ENCODE measurements at places on chromosomes 2 and 18. TPM values are rescaled to one million over a fixed set of nuclear protein-coding genes. Genes with fewer than 3 reads are reported as not detected.

The DSG3 gene
- total RNA-seq, result not detected

- peaks cover 16% of the 10 kb centered on the region for H3K36me3 ChIP-seq
- DNase-seq, result no peak
- no peak overlapping the region for H3K27ac ChIP-seq
- no peak overlapping the region for H3K4me3 ChIP-seq
These were observed 5.6 kb downstream of the RBKS start for GRCh38 chr2:27884601-27885000.

The TYMS gene
- total RNA-seq, result 369 TPM

The LRP2 gene
- total RNA-seq, result 1.4 TPM

The SFT2D3 gene
- 4.4 TPM for total RNA-seq

The SCN2A gene
- 0.06 TPM for total RNA-seq

DNA sequence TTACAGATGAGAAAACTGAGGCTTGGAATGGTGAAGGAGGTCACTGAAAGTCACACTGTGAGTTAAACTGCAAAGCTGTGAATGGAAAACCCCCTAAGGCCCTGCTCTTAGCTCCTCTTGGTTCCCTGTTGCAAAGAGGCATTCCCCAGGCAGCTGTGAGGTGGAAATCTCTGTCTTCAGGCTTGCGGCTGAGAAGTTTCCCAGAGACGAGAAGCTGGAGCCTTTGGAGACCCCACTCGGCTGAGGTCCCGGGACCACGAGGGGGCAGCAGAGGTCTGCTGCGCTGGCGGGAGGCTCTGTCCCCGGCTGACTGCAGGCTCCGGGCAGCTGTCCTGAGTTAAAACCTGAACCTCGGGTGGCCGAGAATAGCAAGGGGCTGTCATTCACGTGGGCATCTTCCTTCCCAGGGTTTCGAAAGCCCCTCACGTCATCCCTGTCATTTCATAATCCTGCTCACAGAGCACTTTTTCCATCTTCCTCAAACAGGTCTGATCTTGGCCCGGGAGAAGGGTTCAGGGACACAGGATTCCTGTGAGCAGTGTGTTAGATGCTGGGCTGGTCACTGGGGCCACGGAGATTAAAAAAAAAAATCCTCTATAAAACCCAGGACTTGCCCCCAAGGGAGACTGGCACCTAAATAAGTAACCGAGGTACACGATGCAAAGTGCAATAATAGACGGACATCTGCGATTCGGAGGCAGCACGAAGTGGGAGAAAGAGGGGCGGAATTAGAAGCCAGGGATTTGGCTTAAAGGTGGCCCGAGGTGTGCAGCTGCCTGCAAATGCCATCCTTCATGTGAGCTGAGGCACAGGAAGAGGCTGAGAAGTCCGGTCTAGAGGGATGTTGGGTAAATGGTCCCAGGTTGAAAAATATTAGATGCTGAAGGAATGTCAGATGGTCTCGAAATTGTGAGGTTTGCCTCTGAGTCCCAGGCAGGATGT is 24.6 kb upstream of the ATOH8 start:
- H3K4me3 ChIP-seq, result no peak overlapping the region
- no peak overlapping the region for H3K27ac ChIP-seq
- H3K36me3 ChIP-seq, result no peaks in the 10 kb centered on the region

The SAG gene
- not detected for total RNA-seq

DNA sequence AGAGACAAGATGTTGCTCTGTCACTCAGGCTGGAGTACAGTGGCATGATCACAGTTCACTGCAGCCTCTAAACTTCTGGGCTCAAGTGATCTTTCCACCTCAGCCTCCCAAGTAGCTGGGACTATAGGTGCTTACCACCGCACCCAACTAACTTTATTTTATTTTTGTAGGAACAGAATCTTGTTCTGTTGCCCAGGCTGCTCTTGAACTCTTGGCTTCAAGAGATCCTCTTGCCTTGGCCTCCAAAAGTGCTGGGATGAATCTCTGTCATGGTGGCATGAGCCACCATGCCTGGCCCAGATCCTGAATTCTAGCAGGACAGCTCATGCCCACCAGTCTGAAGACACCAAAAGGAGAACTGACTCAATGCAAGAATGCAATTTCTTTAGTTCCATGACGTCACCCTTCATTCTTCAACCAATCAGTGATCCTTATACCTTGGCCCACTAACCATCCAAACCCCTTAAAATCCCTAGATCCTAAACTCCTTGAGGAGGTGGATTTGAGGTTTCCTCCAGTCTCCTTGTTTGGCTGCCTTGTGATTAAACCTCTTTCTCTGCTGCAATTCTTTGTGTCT is 25.6 kb upstream of the CXXC1 start:
- H3K4me1 ChIP-seq, result no peaks in the 10 kb centered on the region
- H3K27me3 ChIP-seq, result no peaks in the 10 kb centered on the region
- no peak overlapping the region for H3K27ac ChIP-seq
- H3K4me3 ChIP-seq, result no peak overlapping the region

The COMMD1 gene
- total RNA-seq, result 29.1 TPM

The GREB1L gene
- total RNA-seq, result not detected

DNA sequence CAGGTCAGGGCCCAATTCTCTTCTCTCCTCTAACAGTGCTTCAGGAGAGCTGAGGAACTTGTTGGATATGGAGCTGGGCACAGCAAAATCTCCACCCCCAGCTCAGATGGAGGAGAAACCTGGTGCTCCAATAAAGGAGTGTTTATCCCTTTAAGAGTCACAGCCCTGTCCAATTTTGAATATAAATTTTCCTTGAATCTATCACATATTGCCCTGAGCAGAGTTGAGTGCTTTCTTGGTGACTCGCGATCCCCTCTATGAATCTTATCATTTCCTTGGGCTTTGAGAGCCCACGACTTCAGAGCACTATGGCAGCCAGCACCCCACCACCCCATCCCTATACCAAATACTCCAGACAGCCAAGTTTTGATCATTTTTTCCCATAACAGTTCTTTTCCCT is 34.4 kb upstream of the SMAD7 start:
- no peak overlapping the region for H3K4me3 ChIP-seq
- H3K27me3 ChIP-seq, result peaks cover 14% of the 10 kb centered on the region
- DNase-seq, result no peak
- no peaks in the 10 kb centered on the region for H3K4me1 ChIP-seq

DNA sequence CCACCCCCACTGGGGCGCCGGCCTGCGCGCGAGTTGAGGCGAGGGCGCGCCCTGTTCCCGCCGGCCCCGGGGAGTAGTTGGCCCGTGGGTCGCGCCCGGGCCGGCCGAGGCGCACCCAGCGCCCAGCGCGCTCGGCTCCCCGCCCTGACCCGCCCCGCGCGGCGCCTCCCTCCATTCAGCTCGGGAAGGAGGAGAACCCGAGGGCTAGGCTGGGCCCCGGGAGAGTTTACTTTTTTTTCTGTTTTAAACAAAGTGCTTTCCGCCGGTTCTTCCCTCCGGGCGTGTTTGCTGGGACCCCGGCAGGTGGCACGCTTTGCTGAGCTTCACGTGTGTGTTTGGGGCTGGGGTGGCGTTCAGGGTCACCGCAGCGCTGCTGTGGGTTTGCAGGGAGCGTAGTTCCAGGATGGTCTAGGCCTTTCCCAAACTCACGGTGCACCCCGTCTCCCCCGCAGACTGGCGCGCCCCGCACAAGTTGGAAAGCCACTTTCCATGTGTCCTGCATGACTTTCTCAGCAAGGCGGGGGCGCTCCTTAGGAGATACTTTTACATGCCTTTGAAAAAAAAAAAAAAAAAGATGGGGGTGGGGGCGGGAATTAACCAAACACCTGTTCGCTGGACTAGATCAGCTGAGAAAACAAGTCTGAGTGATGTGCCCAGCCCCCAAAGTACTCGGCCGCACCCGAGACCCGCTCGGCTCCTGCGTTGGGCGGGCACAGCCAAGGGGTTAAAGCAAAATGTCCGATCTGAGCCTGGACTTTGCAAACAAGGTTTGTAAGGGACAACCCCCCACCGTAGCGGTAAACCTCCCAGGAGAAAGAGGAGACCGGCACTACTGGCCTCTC is 825 bp downstream of the ITGA6 start:
- H3K27ac ChIP-seq, result peak overlapping the region; percentile 80
- peak; percentile 68 for DNase-seq
- no peaks in the 10 kb centered on the region for H3K27me3 ChIP-seq
- peaks cover 57% of the 10 kb centered on the region for H3K4me1 ChIP-seq
- H3K4me3 ChIP-seq, result peak overlapping the region; percentile 89

DNA sequence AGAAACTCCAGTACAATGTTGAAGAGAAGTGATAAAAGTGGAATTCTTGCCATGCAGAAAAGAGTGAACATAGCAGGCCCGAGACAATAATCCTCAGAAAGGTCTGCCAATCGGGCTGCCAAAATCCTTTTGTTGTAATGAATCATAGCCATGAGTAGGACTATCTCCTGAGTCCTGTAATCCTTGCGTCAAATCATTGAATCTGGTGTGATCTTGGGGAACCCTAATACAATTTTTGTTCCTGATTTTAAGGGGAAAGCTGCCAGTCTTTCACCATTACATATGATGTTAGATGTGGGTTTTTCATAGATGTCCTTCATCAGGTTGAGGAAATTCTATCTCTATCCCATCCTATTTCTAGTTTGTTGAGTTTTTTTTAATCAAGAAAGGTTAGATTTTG is 2.2 kb downstream of the TPGS2 start:
- H3K27ac ChIP-seq, result no peak overlapping the region

The DPP10 gene
- total RNA-seq, result not detected

DNA sequence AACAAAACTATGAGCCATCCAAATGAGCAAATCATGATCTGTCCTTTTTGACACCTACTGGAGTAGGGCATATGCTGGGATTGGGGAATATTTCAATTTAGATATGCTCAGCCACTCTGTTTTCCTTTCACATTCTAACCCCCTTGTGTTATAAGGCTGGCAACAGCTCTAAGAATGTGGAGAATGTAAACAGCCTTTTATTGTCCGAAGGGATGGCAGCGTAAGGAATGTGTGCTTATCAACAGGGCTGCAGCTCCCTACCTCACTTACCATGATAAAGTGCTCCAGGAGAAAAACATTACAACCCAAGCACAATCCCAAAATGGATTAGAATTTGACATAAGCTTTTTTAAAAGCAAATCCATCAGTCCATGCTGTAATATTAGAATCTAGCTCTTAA is 2.2 kb downstream of the NXPH2 start:
- no peak overlapping the region for H3K27ac ChIP-seq
- H3K4me3 ChIP-seq, result no peak overlapping the region
- peaks cover 4% of the 10 kb centered on the region for H3K4me1 ChIP-seq
- H3K27me3 ChIP-seq, result peaks cover 51% of the 10 kb centered on the region

DNA sequence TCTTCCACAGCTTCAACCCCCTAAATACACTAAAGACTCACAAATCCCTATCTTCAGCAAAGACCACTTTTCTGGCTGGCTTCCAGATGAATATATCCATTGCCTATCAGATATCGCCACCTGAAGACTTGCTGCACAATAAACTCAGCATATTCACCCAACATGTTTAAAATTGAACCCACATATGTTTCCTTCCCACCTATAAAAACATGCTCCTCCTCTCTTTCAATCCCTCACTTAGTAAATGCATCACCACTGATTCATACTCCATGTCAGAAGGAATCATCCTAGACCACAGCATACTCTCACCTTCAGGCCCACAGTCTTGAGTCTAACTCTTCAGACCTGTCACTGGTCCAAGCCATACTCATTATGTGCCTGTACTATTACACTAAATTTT is 5.3 kb downstream of the SPC25 start:
- DNase-seq, result no peak
- peaks cover 9% of the 10 kb centered on the region for H3K4me1 ChIP-seq
- peaks cover 33% of the 10 kb centered on the region for H3K36me3 ChIP-seq
- no peak overlapping the region for H3K27ac ChIP-seq

GRCh38 chr2:222709191-222709891 is 37.9 kb downstream of the MOGAT1 start:
- peaks cover 18% of the 10 kb centered on the region for H3K4me1 ChIP-seq
- no peak for DNase-seq
- H3K4me3 ChIP-seq, result no peak overlapping the region
- H3K27me3 ChIP-seq, result peaks cover 18% of the 10 kb centered on the region
- H3K27ac ChIP-seq, result no peak overlapping the region
- H3K36me3 ChIP-seq, result no peaks in the 10 kb centered on the region

The CNDP1 gene
- total RNA-seq, result not detected

The IMPACT gene
- total RNA-seq, result 26.4 TPM

DNA sequence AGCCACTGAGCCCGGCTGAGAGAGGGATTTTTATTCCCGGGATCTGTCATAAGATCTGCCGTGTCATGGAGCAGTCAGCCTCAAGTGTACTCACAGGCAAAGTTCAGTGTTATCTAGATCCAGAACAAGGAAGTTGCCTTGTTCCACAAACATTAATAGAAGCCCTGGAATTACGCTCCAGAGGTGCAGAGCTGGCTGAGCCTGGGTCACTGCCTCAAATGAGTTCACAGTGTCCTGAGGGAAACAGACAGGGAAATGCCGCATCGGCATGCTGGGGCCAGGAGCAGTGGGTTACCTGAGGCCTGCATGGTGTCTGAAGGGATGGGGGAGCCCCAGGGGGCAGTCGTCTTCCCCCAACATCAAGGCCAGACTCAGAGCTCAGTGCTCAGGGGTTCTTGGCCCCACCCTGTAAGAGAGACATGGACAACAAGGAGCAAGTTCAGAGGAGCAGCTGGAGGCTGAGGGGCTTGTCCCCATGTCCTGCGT is 42.7 kb upstream of the ODC1 start:
- H3K4me3 ChIP-seq, result no peak overlapping the region
- H3K27me3 ChIP-seq, result peaks cover 3% of the 10 kb centered on the region
- no peak overlapping the region for H3K27ac ChIP-seq
- peaks cover 4% of the 10 kb centered on the region for H3K36me3 ChIP-seq
- H3K4me1 ChIP-seq, result peaks cover 36% of the 10 kb centered on the region

DNA sequence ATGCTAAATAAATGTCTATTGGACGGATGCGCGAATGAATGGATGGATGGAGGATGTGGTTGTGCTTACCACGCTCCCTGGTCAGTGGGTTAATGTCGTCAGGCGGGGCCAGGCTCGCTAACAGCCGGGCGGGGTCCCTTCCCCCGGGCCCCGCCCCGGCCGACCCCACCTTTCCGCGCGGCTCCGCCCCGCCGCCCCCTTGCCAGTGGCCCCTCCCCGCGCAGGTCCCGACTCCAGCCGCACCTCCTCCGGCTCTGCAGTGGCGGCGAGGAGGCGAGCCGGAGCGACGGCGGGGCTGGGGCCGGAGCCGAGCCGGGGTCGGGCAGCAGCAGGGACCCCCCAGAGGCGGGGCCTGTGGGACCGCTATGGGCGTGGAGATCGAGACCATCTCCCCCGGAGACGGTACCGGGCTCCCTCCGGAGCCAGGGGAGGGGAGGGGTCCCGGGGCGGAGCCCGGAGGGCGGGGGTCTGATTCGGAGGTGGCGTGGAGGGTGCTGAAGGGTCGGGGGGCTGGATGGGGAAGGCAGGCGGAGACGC is at the start of gene FKBP1B:
Gene FKBP1B (plus strand): TSS at position 257 of the 537 bp plus-strand sequence. CDS start 109 bp downstream, at position 366.
- H3K27me3 ChIP-seq, result peaks cover 6% of the 10 kb centered on the region
- peaks cover 18% of the 10 kb centered on the region for H3K4me1 ChIP-seq
- peak within 1 kb of the TSS; percentile 74 for H3K4me3 ChIP-seq
- peaks cover 1% of the 10 kb centered on the region for H3K36me3 ChIP-seq
- peak; percentile 80 for DNase-seq
- no peak within 1 kb of the TSS for H3K27ac ChIP-seq

DNA sequence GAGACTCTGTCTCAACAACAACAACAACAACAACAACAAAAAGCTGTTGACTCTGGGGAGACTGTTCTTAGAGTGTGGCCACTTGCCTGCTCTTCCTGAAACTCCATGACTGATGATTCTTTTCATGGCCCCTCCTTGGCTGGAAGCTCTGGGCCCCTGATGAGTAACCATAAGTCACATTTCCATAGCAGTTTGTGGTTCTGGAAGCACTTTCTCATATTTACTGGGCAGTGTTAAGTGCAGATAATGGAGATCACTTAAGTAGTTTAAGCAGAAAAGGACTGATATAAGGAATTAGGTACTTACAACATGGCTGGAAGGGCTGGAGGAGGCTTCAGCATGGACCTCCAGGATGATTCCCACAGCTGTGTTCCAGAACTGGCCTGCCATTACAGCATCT is 147.3 kb upstream of the DLX2 start:
- H3K4me3 ChIP-seq, result no peak overlapping the region
- no peaks in the 10 kb centered on the region for H3K36me3 ChIP-seq
- no peak overlapping the region for H3K27ac ChIP-seq
- peaks cover 33% of the 10 kb centered on the region for H3K4me1 ChIP-seq
- no peaks in the 10 kb centered on the region for H3K27me3 ChIP-seq
- DNase-seq, result no peak

All from activated naive CD8-positive, alpha-beta T cell treated with anti-CD3 and anti-CD28 coated beads for 36 hours (primary cell).